ENCODE measurements at places on chromosomes 13 and 19.

GRCh38 chr13:75440100-75440499 lies 41.9 kb downstream of the TBC1D4 start:
- no peak for DNase-seq

DNA sequence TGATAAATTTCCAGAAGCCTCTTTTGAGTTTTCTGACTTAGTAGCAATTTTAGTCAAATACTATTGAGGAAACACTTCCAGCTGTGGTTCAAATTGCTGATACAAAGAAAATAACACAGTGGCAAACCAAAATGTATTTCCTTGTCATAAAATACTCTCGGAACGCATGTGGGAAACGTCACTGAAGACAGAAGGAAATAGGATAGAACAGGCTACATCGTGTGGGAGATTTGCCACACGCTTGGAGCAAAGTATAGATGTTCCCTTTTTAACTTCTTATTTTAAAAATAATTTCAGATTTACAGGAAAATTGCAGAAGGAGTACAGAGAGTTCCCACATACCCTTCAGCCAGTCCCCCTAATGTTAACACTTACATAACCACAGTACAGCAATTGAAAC lies 88.8 kb downstream of the ING1 start:
- DNase-seq: no peak

DNA sequence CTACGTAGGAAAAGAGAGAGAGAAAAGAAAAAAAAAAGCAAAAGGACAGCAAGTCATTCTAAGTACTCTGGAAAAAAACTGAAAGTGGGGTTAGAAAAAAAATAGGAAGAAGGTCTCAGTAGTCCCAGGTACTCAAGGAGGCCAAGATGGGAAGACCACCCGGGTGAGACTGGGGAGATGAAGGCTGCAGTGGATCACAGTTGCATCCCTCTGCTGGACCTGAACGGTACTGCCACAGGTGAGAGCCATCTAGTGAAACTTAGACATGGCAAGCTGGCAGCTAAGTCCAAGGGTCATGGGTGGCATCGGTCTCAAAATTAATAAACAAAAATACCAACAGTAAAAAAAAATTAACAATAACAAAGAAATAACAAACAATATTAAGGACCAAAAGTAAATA lies 41.0 kb upstream of the ZNF91 start:
- no peak for DNase-seq

- DNase-seq: no peak
Observed at GRCh38 chr13:31029102-31029501, 96.6 kb downstream of the TEX26 start.

- no peak for DNase-seq
Observed at GRCh38 chr19:1105008-1105872, 1.4 kb downstream of the GPX4 start.

GRCh38 chr13:98182589-98182988 lies 5.5 kb upstream of the RNF113B start:
- no peak for DNase-seq

GRCh38 chr19:51091895-51092873 lies 9.5 kb upstream of the KLK14 start:
- no peak for DNase-seq

- no peak for DNase-seq
Observed at GRCh38 chr13:40143559-40143958, 488.1 kb downstream of the COG6 start.

GRCh38 chr19:3054972-3055740 lies 7.1 kb downstream of the TLE5 start:
- DNase-seq: no peak

- DNase-seq: no peak
Observed at GRCh38 chr13:89740994-89741685, 1606.3 kb upstream of the MIR17HG start.

GRCh38 chr19:29663861-29664752 lies 1.2 kb upstream of the PLEKHF1 start:
- DNase-seq: no peak
